ENCODE measurements at places on chromosomes 12 and 14.

DNA sequence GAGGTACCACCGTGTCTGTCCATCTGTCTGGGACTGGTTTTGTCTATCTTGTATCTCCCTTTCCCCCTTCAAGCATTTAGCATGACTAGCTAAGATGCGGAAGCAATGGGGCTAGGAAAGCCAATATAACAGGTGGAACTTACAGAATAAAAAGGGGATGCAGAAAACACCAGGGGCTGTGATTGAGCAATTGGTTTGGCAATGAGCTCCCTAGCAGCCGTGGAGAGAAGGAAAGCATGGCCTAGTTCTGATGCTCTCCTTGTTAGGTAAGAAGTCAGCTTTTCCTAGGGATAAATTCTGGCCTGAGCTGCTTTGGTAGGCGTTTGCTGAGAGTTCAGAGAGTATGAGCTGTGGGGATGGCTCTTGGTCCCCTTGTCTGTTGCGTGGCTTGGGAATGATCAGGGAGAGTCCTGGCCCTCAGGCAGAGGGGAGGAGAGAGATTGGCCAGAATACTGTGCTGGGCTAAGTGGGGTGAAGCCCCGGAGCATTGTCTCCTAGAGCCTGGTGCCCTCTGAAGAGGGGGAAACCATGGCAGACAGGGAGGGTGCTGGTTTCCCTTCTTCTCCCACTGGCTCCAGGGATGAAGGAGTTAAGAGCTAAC, 7.1 kb downstream of the SETD1B start:
- no peak for DNase-seq

DNA sequence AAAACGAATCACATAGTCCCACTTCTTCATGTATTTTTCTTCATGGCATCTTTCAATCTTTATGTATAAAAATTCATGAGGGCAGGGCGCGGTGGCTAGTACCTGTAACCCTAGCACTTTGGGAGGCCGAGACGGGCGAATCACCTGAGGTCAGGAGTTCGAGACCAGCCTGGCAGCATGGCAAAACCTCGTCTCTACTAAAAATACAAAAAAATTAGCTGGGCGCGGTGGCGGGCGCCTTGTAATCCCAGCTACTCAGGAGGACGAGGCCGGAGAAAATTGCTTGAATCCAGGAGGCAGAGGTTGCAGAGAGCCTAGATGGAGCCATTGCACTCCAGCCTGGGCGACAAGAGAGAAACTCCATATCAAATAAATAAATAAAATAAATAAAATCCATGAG, 2.5 kb upstream of the GABARAPL1 start:
- DNase-seq: no peak

DNA sequence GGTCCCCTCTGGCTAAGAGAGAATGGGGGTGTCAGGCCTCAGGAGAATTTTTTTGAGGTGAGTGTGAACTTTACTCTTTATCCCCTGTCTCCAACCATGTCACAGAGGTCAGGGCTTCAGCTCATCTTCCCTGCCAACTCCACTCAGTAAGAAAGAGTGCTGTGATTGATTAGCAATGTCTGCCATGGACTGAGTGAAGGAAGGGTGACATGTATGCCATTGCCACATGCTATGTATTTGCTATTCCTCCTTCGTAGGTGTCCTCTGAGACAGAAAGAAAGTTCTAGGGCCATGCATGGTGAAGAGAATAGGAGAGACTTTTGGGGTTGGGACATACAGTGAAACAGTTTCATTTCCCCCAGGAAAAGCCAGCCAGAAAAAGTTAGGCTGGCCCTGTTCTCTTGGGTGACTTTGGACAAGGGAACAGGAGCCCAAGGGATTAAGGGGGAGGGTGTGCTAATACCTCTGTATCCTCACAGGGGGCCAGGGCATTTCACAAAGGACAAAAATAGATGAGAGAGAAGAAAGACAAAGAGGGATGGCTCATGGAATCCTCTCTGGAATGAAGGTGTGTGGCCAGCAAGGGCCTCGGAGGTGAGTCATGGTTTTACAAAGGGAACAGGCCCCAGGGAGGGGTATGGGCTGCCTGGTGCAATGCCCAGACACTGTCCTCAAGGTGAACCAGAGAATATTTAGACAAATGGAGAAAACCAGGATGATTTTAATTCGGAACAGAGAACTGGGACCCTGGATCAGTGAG, 13.9 kb upstream of the MYL2 start:
- DNase-seq: no peak

GRCh38 chr14:55545779-55546178, 34.2 kb upstream of the KTN1 start:
- DNase-seq: no peak

GRCh38 chr12:63348556-63348955, 197.6 kb upstream of the AVPR1A start:
- DNase-seq: no peak

- no peak for DNase-seq
These were observed 504.3 kb downstream of the SLC16A7 start for GRCh38 chr12:60100160-60100559.

DNA sequence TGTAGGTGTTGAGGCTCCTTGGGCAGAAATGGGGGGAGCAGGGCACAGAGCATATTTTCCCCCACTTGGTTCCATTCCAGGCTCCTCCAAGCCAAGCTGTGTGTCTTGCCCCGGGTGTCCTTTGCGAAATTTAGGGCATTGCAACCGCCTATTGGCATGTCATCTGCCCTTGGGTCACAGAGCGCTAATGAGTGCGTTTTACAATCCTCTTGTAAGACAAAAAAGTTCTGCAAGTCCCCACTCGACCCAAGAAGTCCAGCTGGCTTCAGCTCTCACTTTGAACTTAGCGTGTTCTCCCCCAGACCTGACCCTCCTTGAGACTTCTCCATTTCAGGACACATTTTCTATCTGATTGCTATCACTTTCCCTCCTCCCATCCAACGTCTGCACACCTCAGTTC, 6.1 kb upstream of the LRTM2 start:
- no peak for DNase-seq

DNA sequence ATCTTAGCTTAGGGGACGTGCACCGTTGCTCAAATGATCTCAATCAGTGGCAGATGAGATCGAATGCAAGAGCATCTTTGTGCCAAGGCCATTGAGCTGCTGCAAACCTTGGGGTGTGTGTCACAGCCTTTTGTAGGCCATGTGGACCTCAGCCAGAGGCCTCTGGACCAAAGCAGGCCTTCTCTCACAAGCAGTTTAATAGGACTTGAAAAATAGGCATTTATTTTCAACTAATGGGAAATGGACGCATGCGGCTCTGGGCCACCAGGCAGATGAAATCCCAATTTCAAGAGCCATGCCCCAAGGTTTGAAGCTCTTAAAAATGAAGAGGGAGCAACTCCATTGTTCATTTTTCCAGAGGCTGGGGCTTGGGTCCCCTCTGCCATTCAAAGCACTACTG, 87.3 kb downstream of the TTC7B start:
- no peak for DNase-seq

DNA sequence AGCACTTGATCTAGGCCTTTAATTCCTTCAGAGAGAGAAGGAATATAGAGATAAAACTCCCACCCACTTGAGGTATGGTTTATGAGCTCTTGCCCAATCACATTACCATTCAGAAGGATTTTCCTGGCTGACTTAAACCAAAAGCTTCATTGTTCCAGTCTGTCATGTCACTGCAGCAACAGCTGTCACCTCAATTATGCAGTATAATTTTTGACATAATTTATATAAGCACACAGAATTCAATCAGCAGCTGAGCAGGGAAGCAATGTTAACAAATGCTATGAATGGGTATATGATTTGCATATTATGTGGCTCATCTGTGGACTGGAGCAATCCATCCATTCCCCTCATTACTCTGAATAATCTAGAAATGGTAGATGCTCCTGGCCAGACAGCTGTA, 40.3 kb downstream of the CBX5 start:
- DNase-seq: no peak

DNA sequence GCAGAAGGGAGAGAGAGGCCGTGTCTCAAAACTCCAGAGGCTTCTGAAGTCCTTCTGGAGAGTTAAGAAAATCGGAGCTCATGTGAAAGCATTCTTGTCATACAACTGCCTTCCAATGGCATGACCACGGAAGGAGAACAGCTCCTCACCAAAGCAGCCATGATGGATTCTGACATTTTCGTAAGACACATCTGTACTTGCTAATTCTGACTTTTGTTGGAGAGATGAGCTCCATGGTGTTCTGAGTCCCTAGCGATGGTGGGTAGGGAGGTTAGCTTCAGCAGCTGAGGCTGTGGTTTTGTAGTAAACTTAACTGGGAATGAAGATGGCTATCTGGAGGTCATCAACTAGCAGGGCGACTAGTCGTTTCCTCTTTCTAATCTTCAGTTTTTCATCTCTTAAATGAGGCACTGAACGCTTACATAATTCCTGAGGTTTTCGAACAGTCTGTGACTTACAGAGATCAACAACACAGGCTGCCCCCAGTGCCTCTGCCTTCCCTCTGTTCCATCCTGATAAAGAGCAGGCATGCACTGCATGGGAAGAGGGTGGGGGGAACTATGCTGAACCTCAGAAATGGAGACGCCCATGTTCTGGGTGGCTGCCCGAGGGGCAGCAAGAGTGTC, 28.6 kb upstream of the DICER1 start:
- no peak for DNase-seq

GRCh38 chr12:31724557-31724956, 4.3 kb downstream of the AMN1 start:
- DNase-seq: no peak

GRCh38 chr14:22164616-22165015, 424.4 kb downstream of the DAD1 start:
- DNase-seq: no peak

Measured in stimulated activated CD4-positive, alpha-beta T cell treated with anti-CD3 and anti-CD28 coated beads, Interleukin-1b, Interleukin-23, amount 100 ng/mL, for 24 hours (primary cell).